ENCODE measurements at places on chromosomes 11 and 22.

DNA sequence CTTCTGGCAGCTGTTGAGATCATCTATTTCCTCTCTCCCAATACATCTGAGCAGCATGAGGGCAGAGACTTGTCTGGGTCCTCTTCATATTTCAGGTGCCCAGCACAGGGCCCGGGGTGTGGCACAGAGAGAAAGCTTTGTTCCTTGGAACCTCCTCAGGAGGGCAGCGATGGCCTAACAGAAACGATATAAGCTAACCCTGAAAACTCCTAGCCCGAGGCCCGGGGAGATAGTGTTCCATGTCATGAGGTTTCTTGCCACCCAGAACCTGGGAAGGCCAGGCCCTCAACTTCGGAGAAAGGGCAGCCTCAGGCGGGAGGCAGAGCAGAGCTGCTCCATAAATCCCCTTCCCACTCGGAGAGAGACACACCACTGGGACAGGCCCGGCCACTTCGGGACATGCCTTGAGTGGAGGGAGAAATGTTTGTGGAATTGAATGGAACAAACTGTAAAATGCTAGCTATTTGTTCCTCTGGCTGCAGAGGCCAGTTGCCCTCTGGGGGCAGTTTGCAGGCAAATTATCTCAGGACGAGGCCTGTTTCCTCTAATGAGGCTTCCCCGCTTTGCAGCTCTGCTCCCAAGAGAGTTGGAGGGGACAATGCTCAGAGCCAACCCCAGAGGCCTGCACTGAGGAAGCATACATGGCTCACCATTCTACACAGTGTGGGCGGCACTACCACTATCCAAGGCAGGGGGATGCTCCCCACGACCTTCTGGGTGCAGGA lies 11.6 kb downstream of the ARRB1 start:
- DNase-seq = no peak

DNA sequence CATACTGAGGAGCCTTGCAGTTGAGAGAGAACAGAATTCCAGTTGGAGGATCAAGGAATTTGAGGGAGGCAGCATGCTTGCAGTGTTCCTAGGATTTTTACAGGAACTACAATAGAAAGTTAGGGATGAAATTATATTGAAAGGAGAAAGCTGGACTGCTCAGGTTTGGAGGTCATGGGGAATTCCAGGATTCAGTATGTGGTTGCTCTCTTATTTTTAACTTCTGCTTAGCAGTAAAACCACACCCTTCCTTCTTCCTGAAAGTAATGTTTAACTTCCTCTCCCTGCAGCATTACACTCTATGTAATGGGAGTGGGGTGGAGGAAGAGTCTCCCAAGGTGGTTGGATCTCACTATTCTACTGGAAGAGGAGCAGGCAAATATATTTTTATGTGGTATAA lies 31.3 kb downstream of the CTNND1 start:
- no peak for DNase-seq

DNA sequence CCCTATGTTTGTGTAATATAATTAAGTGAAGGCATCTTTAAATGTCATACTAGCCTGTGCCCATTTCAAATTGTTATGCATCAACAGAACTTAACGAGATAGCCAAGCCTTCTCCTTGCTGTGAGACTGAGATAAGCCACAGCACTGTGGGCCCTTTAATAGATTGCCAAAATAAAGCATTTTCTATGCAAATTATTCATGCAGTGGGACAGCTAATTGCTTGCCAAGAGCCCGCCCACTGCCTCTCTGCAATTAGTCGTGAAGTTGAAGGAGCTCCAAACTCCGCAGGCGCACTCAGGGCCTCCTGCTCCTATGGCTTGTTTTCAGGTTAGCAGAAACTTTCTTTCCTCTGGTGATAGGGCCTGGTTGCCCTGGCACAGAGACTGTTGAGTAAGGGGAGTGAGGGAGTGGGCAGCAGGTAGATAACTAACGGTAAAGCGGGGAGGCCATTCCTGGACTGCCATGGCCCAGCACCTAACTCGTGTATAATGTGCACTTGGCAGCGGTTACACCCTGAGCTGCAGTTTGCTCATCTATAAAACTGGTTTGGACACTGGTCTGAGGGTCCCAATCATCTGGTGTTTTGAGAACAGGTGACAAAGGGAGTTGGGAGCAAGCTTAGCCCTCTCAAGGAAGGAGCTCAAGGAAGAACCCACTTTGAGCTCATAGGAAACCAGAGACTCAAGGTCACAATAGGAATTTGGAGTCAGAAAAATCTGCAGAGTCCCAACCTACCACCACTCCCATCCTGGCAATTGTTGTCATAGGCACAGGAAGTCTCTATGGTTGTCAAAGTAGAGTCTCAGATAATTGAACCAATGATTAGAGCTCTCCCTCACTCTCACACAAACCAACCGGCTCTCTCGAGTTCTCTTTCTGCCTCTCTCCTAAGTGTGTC lies 33.9 kb upstream of the RIC3 start:
- DNase-seq = no peak

- DNase-seq = no peak
Observed at GRCh38 chr11:103281301-103281700, 172.1 kb downstream of the DYNC2H1 start.

GRCh38 chr11:75338516-75339208 lies 12.8 kb downstream of the ARRB1 start:
- no peak for DNase-seq

DNA sequence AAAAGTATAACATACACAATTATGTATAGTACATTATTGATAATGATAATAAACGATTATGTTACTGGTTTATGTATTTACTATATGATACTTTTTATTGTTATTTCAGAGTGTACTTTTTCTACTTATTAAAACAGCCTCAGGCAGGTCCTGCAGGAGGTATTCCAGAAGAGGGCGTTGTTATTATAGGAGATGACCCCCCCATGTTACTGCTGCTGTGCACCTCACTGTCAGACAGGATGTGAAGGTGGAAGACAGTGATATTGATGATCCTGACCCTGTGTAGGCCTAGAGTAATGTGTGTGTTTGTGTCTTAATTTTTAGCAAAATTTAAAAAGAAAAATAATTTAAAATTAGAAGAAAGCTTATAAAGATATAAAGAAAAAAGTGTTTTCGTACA lies 57.6 kb downstream of the REXO2 start:
- no peak for DNase-seq
